ENCODE measurements at places on chromosomes 2 and 18.

DNA sequence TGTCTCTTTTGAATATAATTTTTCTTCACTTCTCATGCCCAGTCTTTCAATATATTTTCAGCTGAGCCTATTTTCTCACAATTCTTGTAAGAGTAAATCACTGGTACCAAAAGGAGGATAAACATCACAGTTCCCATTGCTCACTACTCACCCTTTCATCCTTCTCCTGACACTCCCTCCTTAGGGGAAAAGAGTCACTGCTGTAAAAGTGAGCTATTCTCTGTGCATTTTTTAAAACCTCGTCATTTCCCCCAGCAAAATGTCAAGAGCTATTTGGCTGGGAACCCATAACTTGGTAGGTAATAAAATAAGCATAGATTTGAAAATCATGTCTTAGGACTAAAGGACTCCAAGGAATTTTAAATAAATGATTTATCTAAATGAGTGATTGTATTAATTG is 340.1 kb upstream of the GYPC start:
- no peak for DNase-seq

- DNase-seq: no peak
These were observed 555 bp downstream of the ALPI start for GRCh38 chr2:232456296-232457120.

GRCh38 chr2:239160226-239161143 is 240.3 kb downstream of the HDAC4 start:
- DNase-seq: peak; percentile 19

DNA sequence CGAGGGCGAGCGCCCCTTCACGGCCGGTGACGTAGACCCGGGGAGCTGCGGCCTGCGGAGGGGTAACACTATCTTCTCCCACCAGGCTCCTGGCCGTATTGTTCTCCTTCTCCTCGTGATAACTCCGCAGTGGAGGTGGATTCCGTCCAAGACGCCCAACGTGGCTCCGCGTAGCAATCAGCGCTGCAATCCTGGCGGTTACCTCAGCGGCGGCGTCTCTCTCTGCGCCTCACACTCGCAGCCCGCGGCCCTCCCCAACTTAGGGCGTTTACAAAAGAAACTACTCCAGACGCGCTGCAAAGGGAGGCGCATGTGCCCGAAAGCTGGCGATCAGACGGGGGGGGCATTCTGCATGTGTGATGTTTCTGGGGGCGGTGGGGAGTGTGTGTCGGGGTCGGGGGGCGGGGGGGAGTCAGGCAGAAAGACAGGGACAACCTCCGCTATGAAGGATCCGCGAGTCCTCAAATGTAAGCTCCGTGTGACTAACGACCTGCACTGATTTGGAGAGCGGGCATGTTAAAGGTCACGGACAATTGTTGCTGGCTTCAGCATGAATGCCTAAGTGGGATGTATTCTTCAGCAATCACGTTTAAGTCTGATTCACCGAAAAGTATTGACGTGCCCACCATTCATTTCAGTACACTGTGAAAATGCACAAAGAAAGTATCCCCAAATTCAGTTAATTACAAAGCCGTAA is 1.3 kb upstream of the ZNF516 start:
- DNase-seq: peak; percentile 81

GRCh38 chr2:24632172-24632571 is 141.1 kb downstream of the NCOA1 start:
- DNase-seq: no peak

GRCh38 chr18:9535430-9535991 is 60.2 kb downstream of the RALBP1 start:
- no peak for DNase-seq

GRCh38 chr18:25422230-25422629 is 70.3 kb upstream of the ZNF521 start:
- no peak for DNase-seq
